Upper lobe of right lung (tissue), 1 donor: ENCODE measurements at places on chromosomes 1 and 21.

DNA sequence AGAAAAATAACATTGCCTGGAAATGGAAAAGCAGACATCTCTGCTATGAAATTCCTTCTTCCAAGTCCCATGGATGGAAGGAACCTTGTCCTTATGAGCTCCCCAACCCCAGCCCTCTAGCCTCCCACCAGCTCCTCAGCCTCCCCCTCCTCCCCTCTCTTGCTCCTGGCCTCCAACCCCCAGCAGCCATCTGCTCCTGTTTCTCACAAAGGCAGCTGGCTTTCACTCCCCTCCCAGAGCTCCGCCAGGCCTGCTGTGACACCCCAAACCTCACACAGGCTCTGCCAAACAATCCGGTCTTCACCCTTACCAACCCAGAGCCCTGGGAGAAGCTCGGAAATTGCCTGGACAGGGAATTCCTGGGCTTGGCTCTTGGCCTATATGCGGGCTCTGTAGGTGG lies 69.2 kb downstream of the KLHDC7A start:
- no peak for DNase-seq

DNA sequence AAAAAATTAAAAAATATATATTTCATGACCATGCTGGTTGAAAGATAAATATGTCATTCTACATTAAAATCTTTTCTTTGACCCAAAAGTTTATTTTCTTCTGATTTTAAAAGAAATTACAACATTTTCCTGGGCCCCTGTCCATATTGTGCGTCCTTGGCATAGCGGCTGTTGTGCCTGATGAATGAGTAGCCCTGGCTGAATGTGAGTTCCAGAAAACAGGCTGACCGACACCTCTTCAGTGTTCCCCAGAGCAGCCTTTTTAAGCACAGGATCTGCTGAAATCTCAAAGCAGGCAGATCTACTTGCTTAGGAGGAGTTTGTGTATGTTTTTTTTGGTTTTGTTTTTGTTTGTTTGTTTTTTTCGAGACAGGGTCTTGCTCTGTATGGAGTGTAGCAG lies 19.7 kb downstream of the KIAA1614 start:
- no peak for DNase-seq

DNA sequence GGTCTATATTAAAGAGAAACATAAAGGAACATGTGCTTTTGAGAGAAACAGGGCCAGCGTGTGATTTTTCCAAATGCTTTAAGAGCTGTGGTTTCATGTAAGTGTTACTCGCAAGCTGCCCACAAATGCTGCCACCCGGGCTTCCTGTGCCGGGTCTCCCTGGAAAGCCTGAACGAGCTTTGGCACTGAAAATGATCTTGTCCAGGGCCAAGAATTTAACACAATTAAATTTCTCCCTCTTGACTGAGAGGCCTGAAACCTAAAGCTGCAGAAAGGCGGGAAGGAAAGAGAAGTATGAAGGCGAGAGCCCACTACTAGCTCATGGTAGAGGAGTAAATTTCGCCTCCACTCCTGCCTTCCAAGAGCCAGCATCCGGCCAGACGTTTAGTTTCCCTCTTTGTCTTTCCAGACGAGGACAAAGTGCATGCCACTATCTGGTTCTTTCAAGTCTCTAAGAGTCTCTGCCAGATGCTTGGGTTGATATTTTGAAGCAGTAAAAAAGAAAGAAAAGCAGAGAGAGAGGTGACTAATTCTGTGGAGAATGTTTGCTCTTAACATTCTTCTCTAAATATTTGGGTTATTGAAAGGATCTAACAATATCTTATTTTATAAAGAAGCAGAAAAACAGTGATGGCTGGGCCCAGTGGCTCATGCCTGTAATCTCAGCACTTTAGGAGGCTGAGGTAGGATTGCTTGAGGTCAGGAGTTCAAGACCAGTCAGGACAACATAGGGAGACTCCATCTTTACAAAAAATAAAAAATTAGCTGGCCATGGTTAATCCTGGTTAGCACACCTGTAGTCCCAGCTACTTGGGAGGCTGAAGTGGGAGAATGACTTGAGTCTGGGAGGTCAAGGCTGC lies 100.0 kb upstream of the HNRNPU start:
- DNase-seq: no peak

DNA sequence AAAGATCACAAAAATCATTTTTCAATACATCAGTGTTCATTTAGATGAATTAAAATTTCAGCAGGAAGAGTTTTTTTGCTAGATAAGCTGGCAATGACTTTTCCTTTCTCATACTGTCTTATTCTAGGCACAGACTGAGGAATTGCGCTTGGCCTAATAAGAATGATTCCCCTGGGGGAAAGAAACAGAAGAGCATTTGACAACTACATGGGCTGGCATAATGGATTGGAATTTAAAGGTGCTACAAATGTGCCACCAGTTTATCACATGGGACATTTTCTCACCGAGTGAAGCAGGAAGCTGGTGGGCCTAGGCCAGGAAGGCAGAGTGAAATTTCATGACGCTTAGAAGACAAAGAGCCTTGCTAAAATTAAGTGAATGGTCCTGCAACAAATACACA lies 39.3 kb downstream of the CDKN2C start:
- no peak for DNase-seq

GRCh38 chr1:119510046-119510445 lies 3.0 kb downstream of the HSD3B1 start:
- DNase-seq: no peak

DNA sequence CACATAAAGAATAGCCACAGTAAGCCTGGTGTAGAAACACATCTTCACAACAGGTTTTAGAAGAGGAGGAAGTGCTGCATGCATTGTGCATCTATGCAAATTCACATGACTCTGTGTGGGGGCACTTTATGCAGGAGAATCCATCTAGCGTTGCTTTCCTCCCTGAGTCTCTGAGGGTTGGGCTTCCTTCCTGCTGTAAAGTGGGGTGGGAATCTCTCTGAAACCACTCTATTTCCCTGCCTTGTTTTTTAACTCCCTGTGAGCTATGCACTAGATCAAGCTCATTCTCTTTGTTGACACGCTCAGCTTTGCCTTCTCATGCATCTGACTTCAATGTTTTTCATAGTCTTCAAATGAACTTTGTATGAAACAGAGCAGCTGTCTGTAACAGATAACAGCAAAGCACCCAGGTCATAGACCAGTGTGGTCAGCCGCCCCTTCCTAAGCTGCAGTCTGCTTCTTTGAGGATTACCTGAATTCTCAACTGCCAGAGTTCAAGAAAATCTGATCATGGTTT lies 102.7 kb upstream of the DPH5 start:
- DNase-seq: no peak
